ENCODE measurements at places on chromosomes 2 and 18.

DNA sequence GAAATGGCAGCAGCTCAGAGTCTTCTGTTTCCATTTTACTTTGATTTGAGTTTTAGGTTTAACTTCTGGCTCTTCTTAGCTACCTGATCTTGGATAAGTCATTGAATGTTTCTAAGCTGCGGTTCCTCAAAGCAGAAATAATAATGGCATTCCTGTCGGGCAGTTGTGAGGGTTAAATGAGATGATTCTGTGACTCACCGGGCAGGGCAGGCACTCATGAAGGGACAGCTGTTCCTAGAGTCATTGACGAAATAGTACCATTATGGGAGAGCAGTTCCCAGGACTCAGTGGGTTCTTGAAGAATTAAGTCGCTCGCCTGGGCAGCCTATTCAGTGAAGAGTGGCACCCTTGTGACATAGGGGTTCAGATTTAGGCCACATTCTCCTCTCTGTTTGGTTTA lies 10.3 kb downstream of the TRIB2 start:
- DNase-seq, result no peak

GRCh38 chr2:48567671-48568070 lies 37.7 kb downstream of the STON1 start:
- no peak for DNase-seq

DNA sequence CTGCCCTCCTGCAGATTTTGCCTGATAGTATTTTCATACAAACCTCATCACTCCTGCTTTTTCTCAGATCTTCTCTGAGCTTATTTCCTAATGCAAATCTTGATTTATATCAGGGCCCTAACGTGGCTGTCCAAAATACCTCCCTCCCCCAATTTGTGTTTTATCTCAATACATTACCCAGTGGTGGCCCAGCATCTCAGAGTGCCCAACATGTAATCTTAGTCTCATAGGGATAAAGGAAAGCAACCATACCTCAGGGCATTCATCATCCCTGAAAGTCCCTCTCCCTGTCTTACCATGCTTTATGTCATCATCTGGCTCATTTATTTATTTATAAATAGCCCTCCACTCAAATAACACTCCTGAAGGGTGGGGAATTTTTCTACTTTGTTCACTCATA lies 135.3 kb downstream of the SLC8A1 start:
- no peak for DNase-seq

GRCh38 chr2:174863183-174863582 lies 98.9 kb upstream of the CHRNA1 start:
- no peak for DNase-seq

- DNase-seq, result no peak
Measured at GRCh38 chr2:29789911-29790485, 131.4 kb downstream of the ALK start.

DNA sequence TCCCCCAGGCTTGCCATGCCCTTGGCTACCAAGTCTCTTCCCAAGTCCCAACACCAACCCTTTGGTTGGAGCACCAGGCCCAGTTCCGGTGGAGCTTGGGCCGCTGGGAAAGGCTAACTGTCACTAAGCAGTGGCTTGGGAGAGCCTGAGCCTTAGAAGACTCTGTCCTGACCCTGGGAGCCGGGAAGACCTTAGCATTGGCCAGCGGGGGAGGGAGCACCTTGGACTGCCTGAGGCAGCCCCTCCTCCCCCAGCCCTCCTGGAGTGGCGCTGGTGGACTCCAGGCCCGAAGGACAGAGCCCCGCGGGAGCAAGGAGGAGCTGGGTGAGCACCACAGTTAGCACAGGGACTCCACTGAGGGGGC lies 62.5 kb upstream of the POMC start:
- DNase-seq, result no peak

DNA sequence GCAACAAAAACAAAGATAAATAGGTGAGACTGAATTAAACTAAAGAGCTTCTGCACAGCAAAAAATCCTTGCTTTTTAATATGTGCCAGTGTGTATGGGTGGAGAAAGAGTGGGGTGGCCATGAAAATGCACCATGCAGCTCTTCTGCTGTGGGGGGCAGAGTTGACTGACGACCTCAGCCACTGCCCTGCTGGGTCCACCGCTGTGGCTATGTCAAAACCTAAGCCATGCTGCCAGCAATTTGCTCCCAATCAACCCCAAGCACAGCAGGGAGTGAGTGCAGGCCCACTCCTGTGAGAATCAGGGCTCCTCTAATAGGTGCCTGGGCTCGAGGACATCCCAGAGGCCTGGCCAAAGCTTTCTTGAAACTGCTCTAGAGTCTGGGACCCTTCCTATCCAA lies 235.6 kb upstream of the RBBP8 start:
- no peak for DNase-seq

GRCh38 chr2:51420511-51420910 lies 388.6 kb upstream of the NRXN1 start:
- DNase-seq, result no peak
